Right cardiac atrium (tissue), 5 donors: ENCODE measurements at places on chromosomes 11 and 22. TPM values are rescaled to one million over a fixed set of nuclear protein-coding genes. Genes with fewer than 3 reads are reported as not detected.

Gene ARHGAP42
- total RNA-seq, result 6.8 TPM

Gene ANGPTL5
- 1.5 TPM for total RNA-seq

Gene MAPK8IP2
- total RNA-seq, result 0.37 TPM

Gene TEAD1
- 96.5 TPM for total RNA-seq

DNA sequence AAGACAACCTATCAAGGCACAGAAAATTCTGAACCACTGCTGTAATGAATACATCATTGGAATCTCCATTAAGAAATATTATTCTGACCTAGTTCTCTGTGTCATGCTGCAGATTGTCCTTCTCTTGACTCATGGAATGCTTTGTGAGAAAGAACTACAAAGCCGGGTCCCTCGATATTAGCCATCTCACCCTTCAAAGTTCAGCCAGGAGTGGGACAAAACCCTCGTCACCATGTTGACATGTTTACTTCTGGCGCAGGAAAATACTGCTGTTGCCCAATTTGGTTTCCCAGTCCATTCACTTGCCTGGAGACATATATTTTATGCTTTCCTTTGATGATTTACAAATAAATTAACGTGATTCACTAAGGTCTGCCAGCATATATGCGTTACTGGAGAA, 10.9 kb upstream of the WT1 start:
- DNase-seq, result no peak

- no peak for DNase-seq
Observed at GRCh38 chr11:92050305-92050704, 174.3 kb upstream of the FAT3 start.

GRCh38 chr11:2256293-2256913, 14.0 kb downstream of the ASCL2 start:
- DNase-seq, result peak; percentile 12

DNA sequence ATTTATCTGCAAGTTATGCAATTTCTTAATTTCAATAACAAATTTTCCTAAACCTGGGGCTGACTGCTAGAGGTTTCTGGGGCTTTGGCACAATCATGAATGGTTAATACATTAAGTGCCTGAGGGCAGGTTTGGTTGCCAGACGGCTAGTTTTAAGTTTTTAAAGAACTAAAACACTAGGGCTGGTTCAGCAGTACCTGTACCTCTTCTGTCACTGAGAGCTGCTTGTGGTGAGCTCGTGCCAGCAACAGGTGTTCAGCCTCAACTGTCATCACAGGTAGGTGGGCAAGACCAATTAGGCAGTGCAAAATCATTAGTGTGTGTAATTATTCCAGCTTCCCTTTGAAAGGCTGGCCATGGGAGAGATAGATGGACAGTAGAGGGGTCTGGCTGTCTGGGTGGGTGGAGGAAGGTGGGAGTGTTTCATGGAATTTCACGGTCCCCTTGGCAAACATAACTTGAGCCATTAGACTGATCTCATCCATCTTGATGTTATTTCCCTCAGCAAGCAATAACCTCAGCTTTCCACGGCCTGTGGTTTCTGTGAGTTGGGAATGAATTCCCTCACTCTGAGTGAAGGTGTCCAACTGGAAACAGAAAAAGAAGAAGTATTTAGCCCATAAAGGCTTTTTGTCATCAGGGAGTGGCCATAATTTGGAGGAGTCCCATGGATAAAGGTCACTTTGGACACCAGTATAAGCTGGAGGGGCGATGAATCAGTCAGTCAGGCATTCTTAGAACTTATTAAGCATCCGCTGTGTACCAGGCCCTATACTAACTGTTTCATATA, 114.8 kb downstream of the SNX19 start:
- DNase-seq, result no peak
